Posterior vena cava (tissue), 2 donors: ENCODE measurements at places on chromosomes 1 and 21. TPM values are rescaled to one million over a fixed set of nuclear protein-coding genes. Genes with fewer than 3 reads are reported as not detected.

TMEM54 gene
- 33.5 TPM for total RNA-seq

DNA sequence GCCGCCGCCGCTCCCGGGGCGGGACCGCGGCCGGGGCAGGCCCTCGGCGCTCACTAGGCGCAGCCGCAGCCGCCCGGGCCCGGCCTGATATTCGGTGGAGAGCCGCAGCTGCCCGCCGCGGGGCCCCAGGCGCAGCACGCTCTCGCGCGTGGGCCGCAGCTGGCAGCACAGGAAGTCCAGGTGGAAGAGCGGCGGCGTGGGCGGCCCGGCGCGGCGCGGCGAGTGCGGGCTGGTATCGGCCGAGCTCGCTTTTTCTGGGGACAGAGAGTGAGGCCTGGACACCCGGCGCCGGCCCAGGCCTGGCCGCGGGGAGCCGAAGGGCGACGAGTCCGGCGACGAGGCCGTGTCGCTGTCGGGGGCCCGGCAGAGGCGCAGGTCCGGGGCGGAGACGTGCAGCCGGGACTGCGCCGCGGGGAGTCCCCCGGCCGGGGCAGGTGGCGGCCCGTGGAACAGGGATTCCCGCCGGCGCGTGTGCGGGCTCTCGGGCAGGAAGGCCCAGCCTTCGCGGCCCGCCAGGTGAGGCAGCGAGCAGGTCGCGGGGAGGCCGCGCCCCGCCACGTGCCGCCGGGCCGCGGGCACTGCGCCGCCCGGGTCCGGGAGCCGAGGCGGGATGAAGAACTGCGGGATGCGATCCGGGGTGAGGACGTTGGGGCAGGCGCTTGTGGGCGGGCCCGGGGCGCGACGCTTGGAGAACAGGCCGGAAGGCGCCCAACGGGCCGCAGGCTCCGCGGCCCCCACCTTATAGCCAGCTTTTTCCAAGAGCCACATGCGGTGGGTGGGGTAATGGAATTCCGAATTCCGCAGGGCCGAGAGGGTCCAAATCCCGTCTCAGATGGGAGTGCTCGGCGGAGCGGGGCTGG, 1.2 kb downstream of the C2CD4D start:
- peak; percentile 69 for DNase-seq

- DNase-seq: no peak
These were observed 65.6 kb downstream of the GRIK3 start for GRCh38 chr1:36968730-36969129.

GRCh38 chr1:115073298-115074087, 15.8 kb downstream of the TSPAN2 start:
- DNase-seq: no peak

TMPRSS15 gene
- total RNA-seq: not detected

GRCh38 chr1:178399177-178399728, 97.5 kb downstream of the CLEC20A start:
- DNase-seq: no peak

CYP4A22 gene
- 0.10 TPM for total RNA-seq

DNA sequence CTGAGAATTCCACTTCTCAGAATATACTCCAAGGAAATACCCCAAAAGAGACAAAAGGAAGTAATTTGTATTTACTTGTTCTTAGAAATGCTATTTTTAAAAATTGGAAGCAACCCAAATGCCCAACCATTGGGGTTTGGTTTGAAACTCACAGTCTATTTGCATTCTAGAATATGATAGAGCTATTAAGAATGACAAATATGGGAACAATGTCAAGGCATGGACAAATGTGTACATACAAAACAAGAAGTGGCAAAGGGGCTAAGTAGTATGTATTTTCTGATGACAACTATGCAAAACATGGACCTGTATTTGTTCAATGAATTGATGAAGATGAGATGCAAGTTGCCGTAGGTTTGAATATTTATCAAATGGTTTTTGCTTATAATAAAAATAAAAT, 32.8 kb downstream of the KCNA2 start:
- DNase-seq: no peak

DNA sequence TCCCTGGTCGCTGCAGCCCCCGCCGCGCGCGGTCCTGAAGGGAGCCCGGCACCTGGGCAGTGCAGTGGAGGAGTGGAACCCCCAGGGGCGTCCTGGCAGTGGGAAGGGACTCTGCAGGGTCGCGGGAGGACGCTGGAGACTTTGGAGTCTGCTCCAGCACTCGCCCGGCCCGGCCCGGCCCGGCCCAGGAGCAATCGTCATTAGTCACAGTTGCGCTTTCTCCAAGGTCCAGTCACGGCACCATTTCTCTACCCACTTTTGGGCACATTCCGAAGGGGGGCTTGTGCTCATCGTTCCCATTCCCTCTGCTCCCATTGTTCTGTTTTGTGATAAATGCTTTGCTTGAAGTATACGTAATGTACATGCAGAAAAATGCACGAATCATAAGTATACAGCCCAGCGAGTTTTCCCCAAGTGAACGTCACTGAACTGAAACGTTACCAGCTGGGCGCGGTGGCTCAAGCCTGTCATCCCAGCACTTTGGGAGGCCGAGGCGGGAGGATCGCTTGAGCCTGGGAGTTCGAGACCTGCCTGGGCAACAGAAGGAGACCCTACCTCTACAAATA, 999 bp downstream of the THAP3 start:
- DNase-seq: no peak

GRCh38 chr1:67589519-67590233, 95.3 kb upstream of the GADD45A start:
- no peak for DNase-seq

DNA sequence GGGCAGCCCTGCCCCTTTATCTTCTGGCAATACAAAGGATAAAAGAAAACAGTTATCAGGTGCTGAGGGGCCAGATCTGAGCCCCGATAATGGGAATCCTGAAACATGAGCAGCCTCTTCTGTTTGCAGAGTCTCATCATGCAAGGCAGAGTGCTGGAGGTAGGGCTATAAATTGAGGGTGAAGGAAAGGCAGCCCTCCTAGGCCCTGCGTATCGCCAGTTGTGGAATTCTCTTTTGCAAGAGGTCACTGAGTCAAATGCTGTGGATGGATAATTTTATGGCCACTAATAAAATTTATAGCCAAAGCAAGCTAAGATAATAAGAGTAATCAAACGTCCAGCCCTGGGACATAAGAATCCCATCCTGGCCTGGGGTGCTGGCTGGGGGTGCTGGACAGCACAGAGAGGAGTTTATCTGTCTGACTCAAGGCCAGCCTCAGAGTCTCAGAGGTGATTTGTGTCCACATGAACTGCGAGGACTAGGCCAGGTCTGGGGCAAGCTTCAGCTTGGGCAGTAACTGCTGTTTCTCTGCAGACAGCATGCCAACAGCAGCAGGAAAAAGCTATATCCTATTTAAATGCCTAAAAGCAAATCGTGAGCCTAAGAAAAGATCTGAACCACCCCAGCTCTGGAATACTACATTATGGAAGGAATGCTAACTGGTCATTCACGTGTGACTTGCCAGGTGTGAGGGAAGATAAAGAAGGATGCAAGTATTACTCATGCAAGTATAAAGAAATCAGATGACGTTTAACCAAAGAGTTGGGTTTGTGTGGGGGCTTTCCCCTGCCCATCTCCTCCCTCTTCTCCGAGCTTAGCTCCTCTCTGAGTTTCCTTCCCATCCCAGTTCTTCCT, 254.8 kb downstream of the KIF26B start:
- no peak for DNase-seq
